Esophagus squamous epithelium (tissue), 5 donors: ENCODE measurements at places on chromosomes 11 and 22.

DNA sequence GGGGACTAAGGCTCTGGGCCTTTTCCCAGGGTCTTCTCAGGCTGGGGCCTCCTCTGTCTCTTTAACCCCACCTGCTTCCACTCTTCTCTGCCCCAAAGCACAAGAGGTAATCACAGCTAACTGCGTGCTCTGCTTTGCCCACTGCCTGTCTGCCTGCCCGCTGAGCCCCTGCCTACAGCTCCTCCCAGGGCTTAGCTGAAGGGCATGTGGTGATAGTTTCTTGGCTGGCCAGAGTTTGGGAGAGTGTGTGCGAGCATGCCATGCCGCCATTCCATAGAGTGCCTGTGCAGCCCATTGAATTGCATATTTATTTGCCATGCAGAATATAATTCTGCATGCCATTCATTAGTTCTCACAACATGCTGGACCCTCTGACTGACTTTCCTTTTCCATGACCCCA, 32.5 kb downstream of the PHLDB1 start:
- DNase-seq, result no peak

- DNase-seq, result no peak
These were observed 14.2 kb downstream of the TCF20 start for GRCh38 chr22:42256220-42256619.

- DNase-seq, result peak; percentile 9
These were observed 40.4 kb downstream of the FLI1 start for GRCh38 chr11:128734103-128734831.

- no peak for DNase-seq
These were observed 10.1 kb downstream of the SUSD2 start for GRCh38 chr22:24191381-24191841.

- DNase-seq, result no peak
These were observed 27.3 kb downstream of the SYT7 start for GRCh38 chr11:61553373-61554171.

GRCh38 chr11:76209973-76210930, 4.0 kb upstream of the WNT11 start:
- DNase-seq, result no peak

GRCh38 chr22:40031766-40032470, 37.2 kb downstream of the FAM83F start:
- DNase-seq, result no peak

DNA sequence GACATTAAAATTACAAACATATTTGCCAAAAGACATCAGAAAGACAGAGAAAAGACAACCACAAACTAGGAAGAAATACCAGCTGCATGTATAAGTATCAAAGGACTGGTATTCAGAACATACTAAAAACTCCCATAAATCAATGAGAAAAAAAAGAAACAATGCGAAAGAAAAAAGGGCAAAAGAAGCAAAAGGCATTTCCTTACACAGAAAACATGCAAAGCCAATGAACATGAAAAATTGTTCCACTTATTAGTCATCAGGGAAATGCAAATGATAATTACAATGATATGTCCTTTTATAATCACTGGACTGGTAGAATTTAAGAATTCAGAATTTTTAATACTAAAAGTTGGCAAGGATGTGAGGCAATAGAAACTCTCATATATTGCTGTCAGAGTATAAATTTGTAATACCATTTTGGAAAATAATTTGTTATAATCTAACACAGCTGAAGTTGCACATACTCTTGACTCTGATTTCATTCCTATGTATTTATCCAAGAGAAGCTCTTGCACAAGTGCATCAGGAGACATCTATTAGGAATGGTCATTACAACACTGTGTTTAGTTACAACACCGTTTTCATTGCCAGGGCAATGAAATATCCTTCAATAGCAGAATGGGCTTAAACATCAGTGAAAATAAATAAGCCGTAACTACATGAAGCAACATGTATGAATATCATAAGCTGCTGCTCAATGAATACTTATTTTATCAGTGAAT, 279.7 kb downstream of the SWAP70 start:
- no peak for DNase-seq

DNA sequence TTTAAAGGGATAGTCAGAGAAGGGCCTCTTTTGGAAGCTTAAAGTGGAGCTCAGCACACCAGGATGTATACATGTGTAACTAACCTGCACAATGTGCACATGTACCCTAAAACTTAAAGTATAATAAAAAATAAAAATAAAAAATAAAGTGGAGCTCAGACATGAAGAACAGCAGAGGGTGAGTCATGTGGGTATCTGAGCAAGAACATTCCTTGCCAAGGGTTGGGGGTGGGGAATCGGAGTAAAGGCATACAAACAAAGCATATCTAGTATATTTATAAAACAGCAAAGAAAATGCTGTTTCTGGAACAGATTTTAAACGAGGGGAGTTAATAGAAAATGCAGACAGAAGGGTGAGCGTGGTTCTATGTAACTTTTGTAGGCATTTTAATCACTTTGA, 562.6 kb upstream of the ANO3 start:
- DNase-seq, result no peak

DNA sequence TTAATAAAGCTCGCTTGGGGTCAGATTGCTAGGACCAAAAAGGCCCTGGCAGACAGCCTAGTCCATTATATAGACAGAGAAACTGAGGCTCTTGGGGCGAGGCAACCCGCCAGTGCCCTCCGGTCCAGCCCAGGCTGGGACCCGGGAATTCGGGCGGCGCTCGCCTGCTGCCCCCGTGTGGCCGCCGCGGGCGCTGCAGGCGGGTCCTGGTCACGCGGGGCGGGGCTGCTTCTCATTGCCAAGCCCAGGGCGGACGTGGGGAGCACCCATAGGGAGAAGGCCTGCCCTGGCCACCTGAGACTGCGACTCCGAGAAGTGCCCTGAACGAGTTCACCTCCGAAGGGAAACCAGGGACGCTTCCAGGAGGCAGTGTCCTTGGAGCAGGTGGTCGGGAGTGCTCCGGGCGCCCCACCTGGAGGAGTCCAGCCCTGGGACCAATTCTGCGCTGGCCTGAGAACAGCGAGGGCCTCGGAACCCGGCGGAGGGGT, 36.0 kb upstream of the CSNK1E start:
- DNase-seq, result no peak

DNA sequence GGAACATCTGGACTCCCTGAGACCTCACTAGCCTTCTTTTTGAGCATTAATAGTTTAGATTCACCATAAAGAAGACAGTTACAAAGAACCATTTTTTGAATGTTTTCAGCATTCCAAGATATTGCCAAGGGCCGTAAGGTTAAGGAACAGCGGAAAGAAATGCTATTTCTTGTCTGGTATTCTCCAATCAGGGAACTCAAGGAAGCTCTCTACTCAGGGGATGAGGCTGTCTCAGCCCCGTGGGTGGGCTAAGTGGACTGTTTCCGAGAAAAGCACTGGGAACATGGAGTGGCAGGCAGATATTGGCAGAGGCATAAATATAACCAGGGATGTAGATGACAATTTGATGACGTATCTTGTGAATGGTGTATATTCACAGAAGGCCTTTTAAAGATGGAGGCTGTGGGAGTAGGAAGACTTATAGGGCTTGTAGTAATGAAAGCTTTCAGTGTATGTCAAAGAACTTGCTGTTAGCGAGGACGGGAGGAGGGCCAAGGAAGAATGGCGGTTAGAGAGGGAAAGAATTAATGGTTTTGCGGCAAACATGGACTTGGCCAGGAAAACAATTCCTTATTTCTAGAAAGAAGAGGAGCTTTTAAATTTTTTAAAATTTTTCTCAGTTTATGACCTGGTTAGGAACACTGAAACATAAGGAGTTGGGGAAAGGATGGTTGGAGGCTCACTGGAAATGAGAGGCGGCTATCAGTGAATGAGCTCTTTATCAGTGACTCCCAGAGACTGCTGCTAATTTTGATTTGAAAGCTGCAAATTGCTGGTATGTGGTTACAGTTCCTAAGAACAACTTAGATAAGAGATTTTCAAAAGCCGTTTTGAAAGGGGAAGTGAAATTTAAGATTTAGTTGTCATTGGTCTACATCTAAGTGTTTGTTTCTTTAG, 64.6 kb downstream of the ST3GAL4 start:
- DNase-seq, result no peak

GRCh38 chr22:39283322-39284141, 35.9 kb downstream of the RPL3 start:
- DNase-seq, result no peak

DNA sequence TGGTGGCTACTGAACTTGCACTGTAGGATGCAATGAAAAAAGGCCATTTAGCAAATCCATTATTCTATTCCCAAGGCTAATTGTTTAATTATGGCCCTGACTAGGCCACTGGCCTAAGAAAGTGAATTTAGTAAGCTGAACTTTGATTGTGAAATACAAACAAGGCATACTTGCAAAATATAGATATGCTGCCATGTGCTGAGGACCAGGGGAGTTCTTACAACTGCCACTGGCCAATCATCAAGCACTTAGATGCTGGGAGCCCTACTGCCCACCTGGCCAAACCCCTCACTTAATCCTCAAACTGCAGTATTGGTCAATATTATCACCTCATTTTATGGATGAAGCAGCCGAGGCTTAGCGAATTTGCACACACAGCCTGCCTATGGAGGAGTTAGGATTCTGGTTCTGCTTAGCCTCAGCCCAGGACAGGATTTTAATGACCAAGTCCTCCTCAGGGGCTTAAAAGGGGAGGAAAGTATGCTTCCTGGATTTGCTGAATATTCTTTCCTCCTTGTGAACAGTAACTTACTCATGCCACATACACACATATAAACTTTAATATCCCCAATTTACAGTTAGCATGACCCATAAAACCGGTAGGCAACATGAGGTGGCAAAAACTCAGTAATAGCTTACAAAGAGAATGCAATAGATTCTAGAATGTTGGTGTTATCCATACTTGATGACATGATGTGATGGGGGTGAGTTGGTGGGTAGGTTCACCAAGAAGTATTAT, 39.3 kb downstream of the CD44 start:
- DNase-seq, result no peak

- DNase-seq, result no peak
These were observed 44.9 kb downstream of the PITPNB start for GRCh38 chr22:27874185-27874584.

DNA sequence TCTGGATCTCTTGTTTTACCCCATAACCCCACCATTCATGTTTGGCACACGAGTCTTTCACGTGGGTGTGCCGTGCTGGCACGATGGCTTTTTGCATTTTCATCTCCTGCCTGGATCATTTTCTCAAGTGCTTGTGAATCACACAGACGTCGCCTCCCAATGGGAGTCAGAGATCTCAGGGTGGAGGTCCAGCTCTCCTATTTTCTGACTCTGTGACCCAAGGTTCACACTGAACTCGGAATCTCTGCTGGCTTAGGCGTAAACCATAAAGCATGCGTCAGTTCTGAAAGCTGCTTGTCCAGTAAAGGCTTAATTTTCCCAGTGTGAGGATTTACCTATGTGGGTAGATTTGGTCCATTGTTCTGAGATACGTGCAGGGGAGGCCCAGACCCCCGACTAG, 16.0 kb upstream of the C22orf42 start:
- no peak for DNase-seq

GRCh38 chr11:57347336-57347735, 9.2 kb downstream of the P2RX3 start:
- DNase-seq, result no peak

- no peak for DNase-seq
These were observed 32.9 kb upstream of the CD5 start for GRCh38 chr11:61069427-61069826.

DNA sequence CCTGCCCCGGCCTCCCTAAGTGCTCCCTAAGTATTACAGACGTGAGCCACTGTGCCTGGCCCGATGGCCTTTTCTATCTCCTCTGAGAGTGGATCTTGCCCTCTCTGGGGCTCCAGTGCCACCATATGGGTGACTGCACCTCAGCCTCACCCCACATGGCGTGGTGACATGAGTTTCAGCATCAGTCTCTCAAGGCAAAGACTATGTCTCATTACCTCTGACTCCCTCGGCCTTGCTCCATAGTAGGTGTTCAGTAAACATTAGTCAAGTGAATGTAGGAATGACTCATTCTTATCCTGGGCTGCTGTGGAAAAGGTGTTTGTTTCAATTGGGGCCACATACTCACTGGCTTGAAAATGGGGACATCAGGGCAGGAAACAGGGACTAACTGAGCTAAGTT, 168.8 kb downstream of the GRIK4 start:
- DNase-seq, result no peak

DNA sequence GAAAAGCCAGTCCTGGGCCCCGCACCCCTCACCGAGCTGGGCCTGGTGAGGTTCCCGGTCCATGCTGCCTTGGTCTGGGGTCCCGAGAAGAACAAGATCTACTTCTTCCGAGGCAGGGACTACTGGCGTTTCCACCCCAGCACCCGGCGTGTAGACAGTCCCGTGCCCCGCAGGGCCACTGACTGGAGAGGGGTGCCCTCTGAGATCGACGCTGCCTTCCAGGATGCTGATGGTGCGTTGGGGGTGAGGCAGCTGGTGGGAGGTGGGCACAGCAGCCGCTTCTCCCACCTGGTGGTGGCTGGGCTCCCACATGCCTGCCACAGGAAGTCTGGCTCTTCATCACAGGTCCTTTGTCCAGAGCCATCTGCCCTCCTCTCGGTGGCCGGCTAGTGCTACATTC, 4.5 kb upstream of the SMARCB1 start:
- no peak for DNase-seq

GRCh38 chr11:81673001-81673400, 1060.7 kb downstream of the FAM181B start:
- DNase-seq, result no peak

- DNase-seq, result no peak
These were observed 1.3 kb downstream of the ACTN3 start for GRCh38 chr11:66548041-66548440.
